ENCODE measurements at places on chromosomes 6 and 20.
A peak's percentile ranks its signal among the peaks of the same experiment; 100 is the strongest.

GRCh38 chr6:52871621-52872020 lies 31.0 kb upstream of the GSTA5 start:
- no peak for DNase-seq

- DNase-seq, result peak; percentile 15
These were observed 28.6 kb downstream of the DDX27 start for GRCh38 chr20:49247792-49248191.

DNA sequence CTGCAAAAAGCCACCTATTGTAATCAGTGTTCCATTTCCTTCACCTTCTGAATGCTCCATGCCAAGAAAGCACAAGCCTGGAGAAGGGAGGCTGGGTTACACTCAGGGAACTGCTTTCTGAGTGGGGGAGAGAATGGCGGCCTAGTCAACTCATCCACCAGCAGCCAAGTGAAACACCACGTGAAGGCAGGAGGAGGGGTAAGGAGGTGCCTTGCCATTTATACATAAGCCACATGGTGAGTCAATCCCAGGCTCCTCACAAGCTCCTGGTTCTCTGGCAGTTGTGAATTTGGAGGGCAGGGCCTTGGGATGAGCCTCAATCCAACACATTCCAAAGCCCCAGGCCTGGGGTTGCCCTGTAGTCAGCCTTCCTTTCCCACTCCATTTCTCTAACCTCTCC lies 149.4 kb downstream of the CD24 start:
- no peak for DNase-seq

DNA sequence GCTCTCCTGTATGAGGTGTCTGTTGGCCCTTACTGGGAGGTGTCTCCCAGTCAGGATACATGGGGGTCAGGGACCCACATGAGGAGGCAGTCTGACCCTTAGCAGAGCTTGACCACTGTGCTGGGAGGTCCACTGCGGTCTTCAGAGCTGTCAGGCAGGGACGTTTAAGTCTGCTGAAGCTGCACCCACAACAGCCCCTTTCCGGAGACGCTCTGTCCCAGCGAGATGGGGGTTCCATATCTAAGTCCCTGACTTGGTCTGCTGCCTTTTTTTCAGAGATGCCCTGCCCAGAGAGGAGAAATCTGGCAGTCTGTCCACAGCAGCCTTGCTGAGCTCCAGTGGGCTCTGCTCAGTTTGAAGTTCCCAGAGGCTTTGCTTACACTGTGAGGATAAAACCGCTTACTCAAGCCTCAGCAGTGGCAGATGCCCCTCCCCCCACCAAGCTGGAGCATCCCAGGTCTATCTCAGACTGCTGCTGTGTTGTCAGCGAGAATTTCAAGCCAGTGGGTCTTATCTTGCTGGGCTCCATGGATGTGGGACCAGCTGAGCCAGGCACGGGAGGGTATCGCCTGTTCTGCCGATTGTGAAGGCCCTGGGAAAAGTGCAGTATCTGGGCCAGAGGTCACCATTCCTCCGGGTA lies 36.3 kb upstream of the IBTK start:
- no peak for DNase-seq

DNA sequence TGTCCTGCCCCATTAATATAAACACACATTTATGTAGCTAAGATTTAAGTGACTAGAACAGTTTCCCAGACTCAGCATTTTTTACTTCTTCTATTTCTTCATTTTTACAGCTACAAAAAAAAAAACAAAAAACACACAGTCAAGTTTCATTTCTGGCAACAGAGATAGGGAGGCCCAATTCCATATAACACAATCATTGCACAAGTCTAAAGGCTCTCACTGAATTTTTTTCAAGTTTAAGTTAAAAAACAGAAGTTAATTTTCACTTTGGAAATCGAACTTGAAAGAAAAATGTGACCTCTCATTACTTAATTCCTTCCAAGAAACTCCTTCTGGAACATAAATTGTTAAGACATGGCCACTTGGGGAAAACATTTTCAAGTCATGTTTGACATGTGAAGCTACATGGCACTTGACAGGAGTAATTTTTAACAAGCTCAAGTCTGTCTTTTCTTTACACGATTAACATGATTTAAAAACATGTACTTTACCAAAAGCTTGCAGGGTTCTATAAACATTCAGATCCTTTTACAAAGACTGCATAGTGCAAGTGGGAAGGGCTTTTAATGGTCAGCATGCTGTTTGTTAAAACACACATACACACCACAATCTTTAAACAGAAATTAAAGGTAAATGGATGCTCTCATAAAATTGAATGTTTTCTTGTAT lies 100.1 kb upstream of the CCDC28A start:
- DNase-seq, result no peak

DNA sequence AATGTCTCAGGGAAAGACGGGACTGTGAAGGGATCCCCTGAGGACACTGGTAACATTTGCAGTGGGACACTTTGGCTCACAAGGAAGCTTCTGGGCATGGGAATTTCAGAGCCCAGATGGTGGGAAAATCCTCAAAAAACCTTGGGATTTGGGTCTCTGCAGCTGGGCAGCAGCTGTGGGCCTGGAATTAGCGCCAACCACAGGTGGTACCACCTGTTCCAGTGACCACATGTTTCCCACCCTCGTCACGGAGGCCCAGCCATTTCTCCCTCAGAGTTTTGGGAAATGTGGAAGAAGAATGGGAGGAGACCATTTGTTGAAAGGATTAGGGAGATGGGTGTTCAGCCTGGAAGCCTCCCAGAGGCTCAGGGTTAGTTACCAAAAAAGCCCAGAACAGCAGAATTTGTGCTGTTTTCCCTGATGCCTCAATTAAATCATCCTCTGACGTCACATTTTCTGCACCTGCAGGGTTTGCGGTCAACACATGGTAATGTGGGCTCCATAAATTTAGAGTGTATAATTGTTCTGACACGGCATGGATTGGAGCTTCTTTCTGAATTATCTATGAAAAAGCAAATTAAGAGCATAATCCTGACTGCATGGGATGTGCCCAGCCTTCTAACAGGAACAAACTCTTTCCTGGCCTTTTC lies 34.4 kb downstream of the EDN3 start:
- no peak for DNase-seq

- DNase-seq, result no peak
These were observed 161.0 kb downstream of the GJA1 start for GRCh38 chr6:121596441-121596840.

DNA sequence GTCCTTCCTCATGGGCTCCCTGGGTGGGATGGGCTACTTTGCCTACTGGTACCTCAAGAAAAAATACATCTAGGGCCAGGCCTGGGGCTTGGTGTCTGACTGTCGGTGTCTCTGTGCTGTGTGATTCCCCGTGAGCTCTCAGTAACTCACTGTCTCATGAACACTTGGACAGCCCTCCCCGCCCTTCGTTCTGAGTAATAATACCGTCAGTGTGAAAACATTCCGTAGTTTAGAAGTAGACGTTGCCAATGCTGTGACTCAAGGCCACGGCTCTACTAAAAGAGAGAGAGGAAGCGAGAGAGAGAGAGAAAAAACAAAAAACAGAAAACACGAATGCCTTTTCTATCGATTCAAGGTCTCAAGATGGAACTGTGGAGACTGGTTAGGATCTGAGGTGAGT lies 31.8 kb downstream of the FITM2 start:
- no peak for DNase-seq

DNA sequence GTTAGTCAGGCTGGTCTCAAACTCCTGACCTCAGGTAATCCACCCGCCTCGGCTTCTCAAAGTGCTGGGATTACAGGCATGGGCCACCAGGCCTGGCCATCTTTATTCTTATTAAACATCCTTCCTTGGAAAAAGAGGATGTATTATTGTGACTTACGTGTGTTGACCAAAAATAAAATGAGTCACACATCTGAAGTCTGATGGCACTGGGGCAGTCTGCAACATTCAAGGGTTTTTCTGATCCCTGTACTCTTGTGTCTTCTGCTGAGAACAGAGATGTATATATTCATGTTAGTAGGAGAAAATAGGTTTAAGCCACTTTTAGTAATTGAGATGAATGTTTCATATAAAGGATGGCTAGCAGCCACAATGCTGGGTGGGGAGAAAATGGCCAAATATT lies 129.9 kb upstream of the RIPOR2 start:
- DNase-seq, result no peak

DNA sequence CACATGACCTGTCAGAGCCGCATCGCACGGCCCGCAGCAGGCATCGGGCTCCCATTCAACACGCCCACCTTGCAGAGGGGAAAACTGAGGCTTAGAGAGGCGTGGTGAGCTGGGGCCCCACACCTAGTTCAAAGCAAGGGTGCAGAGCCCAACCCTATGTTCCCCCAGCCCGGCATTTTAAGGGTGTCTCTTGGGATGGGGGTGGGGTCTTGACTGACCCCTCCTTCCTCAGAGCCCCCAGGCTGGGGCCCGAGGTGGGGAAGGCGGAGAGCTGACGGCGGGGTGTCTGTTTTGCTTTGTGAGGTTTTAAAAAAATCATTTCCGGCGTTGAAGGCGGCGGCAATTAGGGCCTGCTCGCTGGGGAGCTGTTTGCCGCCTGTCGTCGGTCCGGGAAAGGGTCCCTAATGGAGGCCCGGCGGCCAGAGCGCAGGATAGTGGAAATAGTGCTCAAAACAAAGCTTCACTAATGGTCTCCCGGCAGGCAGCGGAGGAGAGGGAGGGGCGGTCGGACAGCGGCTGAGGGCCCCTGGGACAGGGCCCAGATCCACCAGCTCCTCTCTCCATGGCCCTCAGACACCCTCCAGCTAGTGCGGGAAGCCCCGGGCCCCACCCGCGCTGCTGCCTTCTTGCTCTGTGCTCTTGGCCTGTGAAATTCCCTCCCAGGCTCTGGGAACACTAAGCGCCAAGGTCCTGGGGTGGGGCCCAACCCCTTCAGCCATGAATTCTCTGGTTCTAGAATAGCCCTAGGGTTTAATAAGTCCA lies 11.9 kb downstream of the VSTM2L start:
- no peak for DNase-seq

DNA sequence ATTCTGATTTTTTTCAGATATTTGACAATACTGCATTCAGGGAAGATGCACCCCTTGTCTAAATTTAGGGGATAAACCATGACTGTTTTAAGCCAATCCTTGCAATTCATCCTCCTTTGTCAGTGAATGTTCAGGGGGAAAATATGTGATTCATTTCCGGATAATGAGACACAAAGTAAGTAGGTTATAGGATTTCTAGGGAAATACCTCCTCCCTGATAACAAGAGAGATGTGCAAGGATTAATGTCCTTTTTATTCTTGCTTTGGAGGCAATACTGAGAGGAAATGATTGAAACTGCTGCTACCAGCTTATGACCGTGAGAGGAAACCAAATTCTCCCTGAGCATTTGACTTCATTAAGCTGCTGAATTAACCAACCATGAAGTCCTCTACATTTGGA lies 161.3 kb upstream of the EYA4 start:
- DNase-seq, result no peak

GRCh38 chr6:6897140-6897539 lies 210.6 kb upstream of the RREB1 start:
- DNase-seq, result no peak

- no peak for DNase-seq
These were observed 133.2 kb downstream of the SNX5 start for GRCh38 chr20:17835240-17835933.

DNA sequence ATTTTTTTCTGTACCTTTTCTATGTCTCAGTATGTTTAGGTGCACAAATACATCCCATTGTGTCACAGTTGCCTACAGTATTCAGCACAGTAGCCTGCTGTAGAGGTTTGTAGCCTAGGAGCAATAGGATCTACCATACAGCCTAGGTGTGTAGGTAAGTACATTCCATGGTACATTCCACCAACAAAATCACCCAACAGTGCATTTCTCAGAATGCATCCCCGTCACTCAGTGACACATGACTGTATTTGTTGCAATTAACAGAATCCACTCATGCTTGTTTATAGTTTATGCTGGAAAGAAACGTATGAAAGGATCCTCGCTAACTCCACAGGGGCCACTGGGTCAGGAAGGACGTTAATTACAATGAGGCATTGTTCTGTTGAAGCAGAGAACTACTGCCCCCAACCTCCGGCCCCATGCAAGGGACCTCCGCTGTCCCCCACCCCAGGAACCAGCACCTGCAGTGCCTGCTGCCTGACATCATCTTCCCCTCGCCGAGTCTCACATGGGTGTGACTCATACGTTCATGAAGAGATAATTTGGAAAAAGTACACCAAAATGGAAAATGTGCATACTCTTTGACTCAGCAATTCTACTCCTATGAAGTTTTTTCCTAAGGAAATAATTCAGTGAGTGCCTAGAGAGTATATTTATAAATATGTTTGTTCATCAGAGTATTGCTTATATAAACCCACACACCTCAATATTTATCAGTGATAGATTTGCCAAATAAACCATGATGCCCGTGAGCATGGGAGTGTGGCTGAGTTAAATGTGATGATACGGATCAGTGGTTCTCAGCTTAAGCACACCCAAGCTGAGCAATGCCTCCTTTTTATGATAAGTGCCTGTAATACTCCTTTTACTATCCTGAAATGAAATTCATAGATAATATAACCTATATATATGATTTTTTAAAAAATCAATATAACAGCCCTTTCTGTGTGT lies 156.4 kb upstream of the ECI2 start:
- no peak for DNase-seq

- no peak for DNase-seq
These were observed 208.0 kb downstream of the GMDS start for GRCh38 chr6:2037237-2037926.

DNA sequence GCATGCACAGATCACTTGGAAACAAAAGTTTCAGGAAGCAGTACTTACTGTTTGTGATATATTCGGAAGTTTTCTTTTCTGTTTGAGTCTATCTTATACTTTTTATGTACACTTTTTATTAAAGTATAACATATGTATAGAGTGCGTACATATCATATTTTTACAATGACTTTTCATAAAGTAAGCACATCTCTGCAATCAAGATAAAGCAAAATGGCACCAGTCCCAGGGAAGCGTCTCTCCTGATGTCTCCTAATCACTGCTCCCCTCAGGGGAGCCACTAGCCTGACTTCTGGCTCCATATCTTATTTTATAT lies 26.3 kb downstream of the CDS2 start:
- no peak for DNase-seq

DNA sequence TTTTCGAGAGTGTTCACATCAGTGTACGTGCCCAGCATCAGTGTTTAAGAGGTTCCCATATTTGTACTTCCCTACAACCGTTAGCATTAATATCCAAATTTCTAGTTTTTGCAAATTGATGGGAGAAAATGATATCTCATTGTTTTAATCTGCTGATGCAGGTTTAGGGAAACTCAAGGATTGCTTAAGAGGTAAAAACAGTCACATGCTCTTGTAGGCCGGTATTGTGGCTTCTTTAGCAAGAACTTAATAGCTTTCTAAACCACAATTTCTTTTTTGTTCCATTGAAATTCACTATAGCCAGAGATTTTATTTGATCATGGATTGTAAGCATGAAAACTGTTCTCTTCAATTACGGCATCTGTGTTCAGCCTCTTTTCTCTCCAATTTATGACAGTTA lies 29.5 kb downstream of the BEND6 start:
- no peak for DNase-seq

GRCh38 chr20:32549842-32550241 lies 35.3 kb downstream of the NOL4L start:
- no peak for DNase-seq

Data from bone marrow (tissue), 2 donors.